Activated T-cell treated with anti-CD3 and anti-CD28 coated beads, Interleukin-2, amount 50 U/mL, for 48 hours (primary cell): ENCODE measurements at places on chromosomes 5 and 9.

DNA sequence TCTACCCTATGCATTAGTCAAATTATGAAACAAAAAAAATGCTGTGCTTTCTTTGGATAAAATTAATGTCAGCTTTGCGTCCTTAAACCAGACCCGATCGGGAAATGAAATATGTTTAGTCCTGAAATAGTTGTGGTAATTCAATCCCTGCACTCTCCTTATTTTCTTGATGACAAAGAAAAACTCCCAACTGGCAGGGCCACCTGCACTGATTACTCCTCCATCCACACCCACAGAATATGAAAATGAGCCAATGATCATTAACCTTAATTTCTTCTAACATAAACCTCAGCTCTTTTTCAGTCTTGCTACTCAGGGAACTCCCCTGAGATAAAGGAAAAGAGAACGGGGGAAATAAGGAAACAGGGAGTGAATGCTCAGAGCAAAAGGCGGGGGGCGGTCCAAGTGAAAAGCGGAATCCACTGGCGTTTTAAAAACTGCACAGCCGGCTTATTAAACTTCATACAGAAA, 245.3 kb downstream of the BNC2 start:
- DNase-seq: no peak

GRCh38 chr9:134642385-134643181, 980 bp downstream of the COL5A1 start:
- DNase-seq: no peak

GRCh38 chr5:111488353-111488752, 24.0 kb downstream of the STARD4 start:
- no peak for DNase-seq

GRCh38 chr5:36536616-36537005, 69.8 kb upstream of the SLC1A3 start:
- no peak for DNase-seq
